ENCODE measurements at places on chromosomes 12 and 14.
A peak's percentile ranks its signal among the peaks of the same experiment; 100 is the strongest.

DNA sequence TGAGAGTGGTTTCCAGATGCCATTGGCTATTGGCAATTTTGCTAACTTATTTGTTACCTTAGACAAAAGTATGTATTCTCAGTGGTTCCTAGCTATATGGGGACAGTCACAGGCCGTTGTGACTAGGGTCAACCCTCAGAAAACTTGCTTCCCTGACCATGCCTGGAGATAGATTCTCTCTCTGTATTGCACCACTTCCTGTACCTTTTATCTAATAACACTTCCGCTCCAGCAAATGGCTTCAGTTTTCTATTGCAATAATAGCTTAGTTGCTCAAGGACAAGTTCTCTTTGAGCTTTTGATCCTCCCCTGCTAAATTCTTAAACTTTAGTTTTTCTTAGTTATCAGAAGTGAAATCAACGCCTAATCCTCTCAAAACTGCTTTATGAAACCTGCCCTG lies 338.0 kb downstream of the RMST start:
- no peak for DNase-seq

GRCh38 chr12:22266101-22266500 lies 68.4 kb downstream of the ST8SIA1 start:
- DNase-seq = no peak

GRCh38 chr12:67457778-67458665 lies 188.9 kb downstream of the CAND1 start:
- no peak for DNase-seq

- DNase-seq = no peak
Measured at GRCh38 chr12:68048648-68049297, 59.5 kb downstream of the IFNG-AS1 start.

- no peak for DNase-seq
Measured at GRCh38 chr12:69779928-69780327, 41.3 kb downstream of the RAB3IP start.

GRCh38 chr14:64053694-64054669 lies 201.2 kb downstream of the SYNE2 start:
- no peak for DNase-seq

DNA sequence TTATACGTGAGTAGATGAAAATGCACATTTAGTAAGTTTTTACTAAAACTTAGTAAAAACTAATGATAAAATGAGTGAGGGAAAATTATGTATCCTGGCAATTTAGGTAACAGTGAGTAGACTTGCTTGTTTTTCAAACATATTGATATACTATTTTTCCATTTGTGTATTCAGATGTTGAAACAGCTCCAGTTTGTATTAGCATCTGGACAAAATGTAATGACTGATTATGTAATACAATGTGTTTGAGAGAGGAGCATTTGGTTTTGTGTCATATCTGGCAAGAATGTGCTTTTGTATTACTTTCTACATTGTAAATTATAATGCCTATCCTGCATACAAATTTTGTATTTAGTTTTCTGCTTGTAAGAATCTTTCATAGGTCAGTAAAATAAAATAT lies 5.6 kb downstream of the CNOT2 start:
- no peak for DNase-seq

GRCh38 chr14:101635749-101636560 lies 74.7 kb downstream of the DIO3 start:
- DNase-seq = no peak

DNA sequence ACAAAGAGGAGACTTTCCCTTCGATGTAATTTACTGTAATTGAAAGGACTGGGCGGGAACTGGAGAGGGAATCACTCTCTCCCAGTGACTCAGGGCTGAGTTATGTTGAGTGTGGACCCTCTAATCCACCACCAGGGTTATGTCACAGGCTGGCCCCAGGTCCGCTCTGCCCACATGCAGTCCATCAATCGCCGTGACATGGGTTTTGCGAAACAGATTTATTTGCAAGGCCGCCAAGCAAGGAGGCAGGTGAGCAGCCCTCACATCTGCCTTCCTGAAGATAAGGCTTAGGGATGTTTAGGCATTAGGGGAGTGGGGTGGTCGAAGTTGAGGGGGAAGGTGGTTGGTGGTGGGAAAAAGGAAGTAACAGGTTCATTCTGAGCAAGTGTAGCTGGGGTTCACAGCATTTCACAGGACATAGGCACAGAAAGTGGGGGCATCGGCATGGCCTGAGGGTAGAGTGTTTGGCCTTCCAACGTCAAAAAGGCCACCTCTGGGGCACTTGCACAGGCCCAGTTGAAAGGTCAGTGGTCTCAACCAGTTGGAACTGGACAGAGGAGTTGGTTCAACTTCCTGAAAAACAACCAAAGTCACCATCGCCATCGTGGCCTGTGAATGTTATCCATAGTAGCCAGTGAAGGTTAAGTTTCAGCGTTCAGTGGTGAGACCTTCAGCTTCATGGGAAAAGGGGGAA lies 66.9 kb downstream of the DNAH10 start:
- DNase-seq = no peak

GRCh38 chr14:87630846-87631245 lies 362.1 kb downstream of the GALC start:
- DNase-seq = no peak

DNA sequence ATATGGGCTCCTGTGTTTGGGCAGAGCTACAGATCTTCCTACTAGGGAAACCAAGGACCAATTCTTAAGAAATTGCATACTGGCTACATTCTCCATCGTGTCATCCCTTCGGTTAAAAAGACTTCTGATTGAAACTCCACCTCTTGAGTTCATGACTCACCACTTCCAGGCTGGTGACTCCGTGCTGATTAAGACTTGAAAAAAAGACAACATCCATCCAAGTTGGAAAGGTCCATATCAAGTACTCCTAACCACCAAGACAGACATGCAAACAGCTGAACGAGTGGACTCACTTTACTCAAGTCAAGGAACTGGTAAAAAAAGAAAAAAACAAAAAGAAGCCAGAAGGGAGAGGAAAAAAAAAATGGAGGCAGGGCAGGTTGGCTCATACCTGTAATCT lies 63.4 kb downstream of the APOBEC1 start:
- DNase-seq = no peak

- DNase-seq = peak; percentile 60
Measured at GRCh38 chr12:113152835-113153814, 3.6 kb downstream of the CFAP73 start.

DNA sequence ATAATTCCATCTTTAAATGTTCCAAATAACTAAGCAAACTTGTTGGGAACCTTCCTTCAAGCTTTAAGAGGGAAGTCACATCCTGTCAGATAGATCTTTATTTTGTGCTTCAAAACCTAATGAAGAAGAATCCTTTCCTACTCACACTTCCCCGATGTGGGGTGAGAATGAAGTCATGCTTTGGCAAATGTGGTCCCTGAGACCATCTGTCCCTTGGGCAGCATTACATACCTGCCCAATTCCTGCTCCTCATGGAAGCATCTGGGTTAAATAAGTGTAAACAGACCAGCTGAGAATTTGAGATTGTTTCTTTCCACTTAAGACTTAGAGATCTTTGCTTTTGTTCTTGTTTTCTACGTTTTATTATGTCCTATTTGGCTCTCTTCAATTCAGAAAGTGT lies 606.0 kb upstream of the TMEM132C start:
- no peak for DNase-seq

GRCh38 chr12:109961612-109962011 lies 34.6 kb downstream of the GIT2 start:
- no peak for DNase-seq

GRCh38 chr12:68428724-68429501 lies 96.8 kb upstream of the MDM1 start:
- no peak for DNase-seq

DNA sequence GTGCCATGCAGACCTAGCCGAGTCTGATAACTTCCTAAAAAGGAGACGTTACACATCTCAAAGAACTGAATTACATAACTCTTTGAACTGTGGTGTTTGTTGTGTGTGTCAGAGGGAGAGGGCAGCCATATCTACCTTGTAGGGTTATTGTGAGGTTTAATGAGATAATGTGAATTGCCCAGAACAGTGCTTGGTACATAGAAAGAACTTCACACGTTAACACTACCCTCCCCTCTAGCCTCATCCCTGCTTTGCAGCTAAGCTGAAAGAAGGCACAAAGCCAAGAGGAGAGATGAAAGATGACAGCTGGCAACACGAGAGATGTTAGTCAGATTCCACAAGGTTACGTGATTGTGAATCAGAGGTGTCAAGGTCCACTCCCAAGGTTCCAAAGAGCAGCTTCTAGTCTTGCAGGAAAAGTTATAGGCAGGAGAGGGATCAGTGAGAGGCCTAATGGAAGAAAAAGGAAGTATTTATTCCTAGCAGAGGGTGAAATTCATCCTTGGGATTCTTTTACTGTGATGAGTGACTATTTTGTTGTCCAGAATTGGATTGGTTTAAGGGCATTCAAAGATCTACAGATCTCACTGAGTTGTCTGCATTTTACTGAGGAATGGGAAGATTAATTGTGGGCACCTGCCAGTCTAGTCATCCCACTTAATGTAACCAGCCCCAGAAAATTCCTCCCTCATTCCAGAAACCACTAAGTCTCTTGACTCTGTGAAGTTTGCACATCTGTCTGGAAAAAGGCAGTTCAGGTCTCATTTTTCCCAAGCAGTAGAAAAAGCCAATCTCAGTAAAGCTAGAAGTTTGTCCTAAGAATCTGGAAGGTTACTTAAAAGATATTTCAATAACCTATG lies 25.9 kb upstream of the WNK1 start:
- DNase-seq = no peak

- no peak for DNase-seq
Measured at GRCh38 chr12:82904219-82904790, 217.6 kb downstream of the TMTC2 start.

DNA sequence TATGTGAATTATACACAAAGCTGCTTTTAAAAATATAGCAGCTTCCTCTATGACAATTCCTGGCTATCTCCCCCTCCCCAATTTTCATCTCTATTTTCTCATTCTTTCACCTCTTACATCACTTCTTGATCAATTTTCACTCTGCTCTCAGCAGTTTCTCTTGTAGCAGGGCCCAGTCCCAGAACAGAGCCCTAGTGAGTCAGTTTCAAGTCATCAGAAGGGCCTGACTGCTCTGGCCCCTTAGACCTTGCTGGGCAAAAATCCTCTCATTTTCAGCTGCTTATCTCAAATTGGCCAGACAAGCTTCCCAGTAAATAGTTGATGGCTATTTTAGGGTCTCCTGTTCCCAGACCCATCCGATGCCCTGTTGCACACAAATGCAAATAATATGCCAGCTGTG lies 101.4 kb downstream of the TTC7B start:
- DNase-seq = no peak

- no peak for DNase-seq
Measured at GRCh38 chr14:31244626-31245025, 37.0 kb upstream of the HECTD1 start.

GRCh38 chr12:116916122-116916521 lies 5.4 kb downstream of the FBXW8 start:
- DNase-seq = no peak

DNA sequence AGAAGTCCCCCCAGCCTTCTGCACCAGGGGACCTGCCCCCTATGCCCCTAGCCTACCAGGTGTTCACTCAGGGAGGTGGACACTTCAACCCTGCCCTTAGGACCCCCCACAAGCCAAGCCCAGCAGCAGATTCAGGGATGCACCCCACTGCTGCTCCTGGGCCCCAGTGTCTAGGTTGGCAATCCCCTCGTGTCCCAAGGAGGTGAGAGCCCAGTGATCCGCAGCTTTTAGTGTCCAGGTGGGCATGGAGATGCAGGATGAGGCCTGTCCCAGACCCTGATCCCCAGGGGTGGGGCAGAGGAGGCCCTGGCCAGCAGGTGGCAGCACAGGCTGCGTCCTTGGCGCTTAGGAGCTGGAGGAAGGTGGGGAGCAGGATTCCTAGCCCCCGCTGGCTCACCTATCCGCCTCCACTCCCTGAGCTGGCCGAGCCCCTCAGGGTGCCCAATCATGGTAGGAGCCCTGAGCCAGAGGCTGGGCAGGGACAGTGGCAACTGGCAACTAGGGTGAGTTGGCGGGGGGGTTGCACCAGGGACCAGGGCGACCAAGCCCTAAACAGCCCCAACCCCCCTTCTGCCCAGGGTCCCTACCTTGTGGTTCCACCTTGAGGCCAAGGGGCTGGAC lies 4.1 kb downstream of the CKB start:
- DNase-seq = peak; percentile 36

GRCh38 chr12:27822076-27822712 lies 42.2 kb upstream of the MANSC4 start:
- DNase-seq = no peak

- no peak for DNase-seq
Measured at GRCh38 chr12:2737656-2738241, 57.0 kb upstream of the FKBP4 start.

DNA sequence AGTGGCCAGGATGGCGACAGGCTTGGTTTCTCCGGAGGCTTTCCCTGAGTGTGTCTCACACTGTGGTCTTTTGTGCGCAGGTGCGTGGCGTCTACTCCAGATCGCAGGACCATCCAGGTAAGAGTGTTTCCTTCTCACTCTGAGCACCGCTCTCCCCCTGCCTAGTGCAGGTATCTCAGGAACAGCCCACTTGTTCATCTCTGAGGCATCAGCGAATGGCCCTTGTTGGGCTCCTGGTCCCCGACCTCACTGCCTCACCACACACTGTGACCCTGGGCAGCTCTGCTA lies 781 bp downstream of the ADGRD1 start:
- DNase-seq = no peak

- no peak for DNase-seq
Measured at GRCh38 chr14:95614349-95614748, 71.9 kb upstream of the TCL1B start.

GRCh38 chr14:106488291-106488690 lies 961.9 kb downstream of the TMEM121 start:
- DNase-seq = no peak

GRCh38 chr14:83485591-83485990 lies 1951.9 kb upstream of the SEL1L start:
- no peak for DNase-seq

DNA sequence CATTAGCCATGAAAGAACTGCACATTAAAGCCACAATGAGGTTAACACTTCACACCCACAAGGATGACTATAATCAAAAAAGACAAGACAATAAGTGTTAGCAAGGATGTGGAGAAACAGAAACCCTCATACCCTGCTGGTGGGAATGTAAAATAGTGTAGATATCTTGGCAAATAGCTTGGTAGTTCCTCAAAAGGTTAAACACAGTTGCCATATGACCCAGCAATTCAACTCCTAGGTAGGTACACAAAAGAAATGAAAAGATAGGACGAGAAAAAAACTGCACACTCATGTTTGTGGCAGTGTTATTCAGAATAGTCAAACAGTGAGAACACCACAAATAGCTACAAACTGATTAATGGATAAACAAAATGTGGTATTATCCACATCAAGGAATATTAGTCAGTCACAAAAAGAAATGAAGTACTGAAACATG lies 93.5 kb downstream of the ATXN2 start:
- no peak for DNase-seq

GRCh38 chr12:75257510-75257909 lies 47.9 kb upstream of the KCNC2 start:
- no peak for DNase-seq

GRCh38 chr12:3879846-3880245 lies 6.6 kb upstream of the PARP11 start:
- no peak for DNase-seq

DNA sequence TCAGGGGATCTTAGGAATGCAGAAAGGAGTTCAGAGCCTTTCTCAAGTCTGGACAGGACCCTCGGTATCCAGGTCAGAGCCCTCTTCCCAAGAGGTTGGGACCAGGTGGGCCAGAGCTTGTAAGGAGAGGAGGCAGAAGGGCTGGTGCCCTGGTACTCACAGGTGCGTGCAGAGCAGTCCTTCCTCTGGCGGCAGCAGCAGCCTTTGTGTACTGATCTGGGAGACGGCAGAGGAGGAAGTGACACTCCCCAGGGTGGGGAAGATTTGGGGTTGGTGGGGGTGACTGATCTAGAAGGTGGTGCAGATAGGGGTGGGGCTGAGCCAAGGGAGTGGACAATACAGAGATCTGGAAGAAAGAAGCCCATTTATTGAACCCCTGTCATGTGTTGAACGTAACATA lies at the start of gene ITGB7:
TSS of gene ITGB7 (minus strand) at position 210 of the 400 bp plus-strand sequence. CDS start 6,808 bp downstream, outside the sequence.
- DNase-seq = no peak
